ENCODE measurements at places on chromosomes 2 and 18.

- no peak for DNase-seq
Measured at GRCh38 chr2:63778391-63778790, 63.3 kb upstream of the UGP2 start.

DNA sequence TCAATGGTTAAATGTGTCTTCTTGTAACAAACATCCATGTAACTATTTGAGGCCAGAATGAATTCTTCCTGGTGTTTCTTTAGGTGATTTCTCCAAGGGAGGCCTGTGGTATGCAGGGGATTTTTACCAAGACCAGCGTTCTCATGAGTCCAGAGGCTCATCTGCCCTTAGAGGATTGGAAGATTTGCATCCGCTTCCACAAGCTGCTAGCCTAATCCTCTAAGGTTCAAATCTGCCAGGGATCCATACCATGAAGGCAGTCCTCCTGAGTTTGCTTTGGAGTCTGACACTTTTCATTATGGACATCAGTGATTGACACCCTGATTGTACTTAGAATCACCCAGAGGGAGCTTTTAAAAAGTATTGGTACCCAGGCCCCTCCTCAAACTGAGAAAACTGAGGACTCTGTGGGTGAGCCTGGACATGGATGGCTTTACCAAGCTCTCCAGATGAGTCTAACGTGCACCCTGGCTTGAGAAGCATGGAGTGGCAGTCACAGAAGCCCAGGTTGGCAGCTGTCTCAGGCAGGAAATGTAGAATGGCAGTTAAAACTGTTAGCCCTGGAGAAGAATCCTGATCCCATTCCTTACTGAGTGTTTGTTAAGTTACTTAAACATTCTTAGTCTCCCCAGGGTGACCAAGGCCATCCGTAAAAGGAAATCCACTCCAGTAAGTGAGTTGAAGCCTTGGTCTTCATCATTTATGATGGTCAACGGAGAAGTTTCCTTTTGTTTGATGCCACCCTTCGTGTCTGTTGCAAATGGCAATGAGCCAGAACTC lies 95.3 kb upstream of the RMDN2 start:
- DNase-seq: no peak

GRCh38 chr2:17076533-17076932 lies 410.9 kb upstream of the CYRIA start:
- no peak for DNase-seq

GRCh38 chr2:228798458-228799207 lies 472.5 kb downstream of the PID1 start:
- no peak for DNase-seq

DNA sequence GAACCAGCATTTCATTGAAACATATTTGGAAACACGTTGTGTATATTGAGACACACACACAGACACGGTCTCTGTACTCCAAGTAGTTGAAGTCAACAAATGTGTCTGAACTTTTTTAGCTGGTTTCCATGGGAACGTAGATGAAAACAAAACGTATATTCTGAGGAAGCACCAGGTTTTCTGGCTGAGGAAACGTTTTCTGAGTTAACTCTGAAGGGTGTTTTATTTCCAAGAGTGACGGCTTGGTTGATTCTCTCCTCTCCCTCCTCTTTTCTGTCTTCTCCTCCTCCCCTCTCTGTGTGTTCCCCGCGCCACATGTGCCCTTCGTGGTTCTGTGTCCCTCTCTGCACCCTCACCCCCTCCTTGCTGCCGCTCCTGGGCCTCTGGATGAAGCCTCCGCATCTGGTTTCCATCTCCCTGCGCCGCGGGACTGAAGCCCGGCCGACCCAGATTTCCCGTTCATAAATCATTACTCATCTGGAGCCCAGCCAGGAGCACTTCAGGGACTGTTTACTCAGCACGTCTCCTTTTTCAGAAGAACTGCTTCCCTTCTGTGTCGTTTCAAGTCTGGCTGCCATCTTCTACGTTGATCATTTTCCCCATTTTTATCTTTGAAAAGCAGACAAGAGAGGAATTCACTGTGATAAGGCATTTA lies 122.7 kb downstream of the COL6A3 start:
- DNase-seq: no peak

DNA sequence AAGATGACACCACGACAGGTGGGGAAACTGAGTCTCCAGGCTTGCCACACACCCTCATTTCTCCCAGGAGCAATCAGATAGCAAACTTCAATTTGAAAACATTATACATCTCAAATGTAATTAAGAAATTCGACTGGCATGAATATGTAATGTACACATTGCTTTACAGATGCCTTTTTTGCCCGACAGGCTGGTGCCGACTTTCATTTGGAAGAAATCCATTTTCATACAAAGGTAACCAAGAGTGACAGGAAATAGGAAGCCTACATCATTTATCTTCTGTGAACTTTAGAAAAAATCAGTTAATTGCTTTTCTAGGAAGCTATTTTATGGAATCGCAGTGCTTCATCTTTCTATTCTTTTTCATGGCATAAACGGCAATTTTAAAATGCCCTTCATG lies 140.3 kb downstream of the AFF3 start:
- DNase-seq: no peak

DNA sequence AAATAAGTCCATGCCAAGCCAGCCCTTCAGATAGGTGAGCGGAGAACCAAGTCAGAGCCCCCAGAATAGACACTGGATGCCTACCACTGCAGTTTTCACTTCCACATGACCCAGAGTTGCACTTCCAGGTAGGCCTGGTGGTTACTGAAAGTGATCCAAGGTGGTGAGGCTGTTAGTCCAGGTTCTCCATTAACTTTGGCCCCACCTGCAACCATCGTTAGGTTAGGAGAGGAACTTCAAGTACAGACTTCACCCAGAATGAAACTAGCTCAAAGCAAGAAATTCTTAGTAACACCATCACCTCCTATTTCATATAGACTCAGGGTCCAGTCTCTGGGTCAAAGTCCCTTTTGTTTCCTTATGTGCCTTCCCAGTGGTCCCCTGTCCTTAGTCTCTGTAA lies 293.1 kb upstream of the ID2 start:
- DNase-seq: no peak

GRCh38 chr18:5295231-5295920 lies at the start of gene ZBTB14:
Gene ZBTB14 (minus strand): TSS chr18:5295726. CDS start chr18:5293246, 2,480 bp downstream.
- DNase-seq: peak; percentile 68

- DNase-seq: no peak
Measured at GRCh38 chr2:101356521-101356920, 30.8 kb downstream of the CREG2 start.

DNA sequence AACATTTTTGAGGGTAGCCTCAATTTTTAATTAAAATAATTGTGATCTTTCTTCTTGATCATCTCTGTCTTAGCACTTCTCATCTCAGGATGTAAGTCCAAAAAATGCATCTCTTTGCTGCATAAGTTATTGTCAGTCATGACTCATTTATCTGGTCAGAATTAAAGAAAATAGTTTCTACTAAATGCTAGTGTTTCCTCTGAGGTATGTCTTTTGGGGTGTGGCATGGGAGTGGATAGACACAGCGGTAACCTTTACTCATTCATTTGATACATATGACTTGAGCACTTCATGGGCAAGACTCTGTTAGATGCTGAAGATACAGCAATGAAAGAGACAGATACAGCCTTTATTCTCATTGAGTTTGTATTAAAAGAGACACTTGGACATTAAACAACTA lies 284.7 kb downstream of the IRS1 start:
- no peak for DNase-seq

DNA sequence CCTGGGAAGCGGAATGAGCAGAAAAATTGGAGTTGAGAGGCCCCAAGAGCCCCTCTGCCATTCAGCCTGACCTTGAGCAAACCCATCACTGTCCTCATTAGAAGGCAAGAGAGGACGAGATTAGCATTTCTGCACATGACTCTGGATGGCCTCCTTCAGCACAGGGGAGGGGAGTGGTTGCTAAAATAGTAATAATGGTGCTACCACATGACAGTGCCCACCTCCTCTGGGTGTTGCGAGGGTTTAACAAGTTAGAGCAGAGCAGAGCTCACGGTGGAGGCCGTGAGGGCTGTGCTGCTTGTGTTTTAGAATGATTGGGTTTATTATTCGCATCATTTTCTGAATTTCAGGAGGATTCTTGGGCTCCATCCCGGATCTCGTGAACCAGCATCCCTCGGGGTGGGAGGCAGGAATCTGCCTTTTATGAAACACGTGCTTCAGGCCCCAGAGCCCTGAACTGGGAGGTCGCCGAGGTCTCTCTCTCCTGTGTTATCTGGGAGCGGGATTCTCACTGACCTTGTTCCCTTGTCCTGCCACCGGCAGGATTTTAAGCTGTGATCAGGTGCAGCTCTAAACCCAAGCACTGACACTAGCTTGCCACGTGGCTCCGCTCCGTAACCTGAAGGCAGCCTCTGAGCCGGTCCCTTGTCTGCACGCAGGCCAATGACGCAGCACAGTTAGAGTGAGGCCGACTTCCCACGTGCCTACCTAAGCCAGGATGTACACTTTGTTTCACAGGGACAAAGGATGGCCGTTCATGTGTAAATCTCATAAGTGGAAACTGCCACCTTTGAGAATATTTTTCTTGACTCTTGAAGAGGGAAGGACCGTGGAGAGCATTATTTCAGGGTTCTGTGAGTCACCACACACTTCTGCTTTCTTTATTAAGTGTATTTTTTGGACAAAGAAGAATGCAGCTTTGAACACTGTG lies 142.3 kb downstream of the ACOXL start:
- DNase-seq: no peak

DNA sequence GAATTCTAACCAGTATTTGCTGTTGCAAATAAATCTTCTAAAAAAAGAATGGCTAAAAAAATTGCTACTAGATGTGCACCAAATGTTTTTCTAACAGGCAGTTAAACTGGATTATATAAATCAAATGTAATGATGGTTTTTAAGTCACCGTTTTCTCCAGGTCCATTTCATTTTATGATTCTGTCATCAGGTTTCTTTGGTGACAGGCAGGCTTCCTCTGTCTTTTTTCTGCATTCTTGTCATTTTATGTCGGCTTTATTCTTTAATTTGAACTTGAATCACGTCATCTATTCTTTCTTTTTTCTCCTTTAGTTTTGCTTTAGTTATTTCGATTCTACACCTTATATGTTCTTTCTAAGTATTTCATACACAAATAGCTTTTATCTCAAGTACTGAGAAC lies 212.5 kb downstream of the SOCS6 start:
- DNase-seq: no peak

DNA sequence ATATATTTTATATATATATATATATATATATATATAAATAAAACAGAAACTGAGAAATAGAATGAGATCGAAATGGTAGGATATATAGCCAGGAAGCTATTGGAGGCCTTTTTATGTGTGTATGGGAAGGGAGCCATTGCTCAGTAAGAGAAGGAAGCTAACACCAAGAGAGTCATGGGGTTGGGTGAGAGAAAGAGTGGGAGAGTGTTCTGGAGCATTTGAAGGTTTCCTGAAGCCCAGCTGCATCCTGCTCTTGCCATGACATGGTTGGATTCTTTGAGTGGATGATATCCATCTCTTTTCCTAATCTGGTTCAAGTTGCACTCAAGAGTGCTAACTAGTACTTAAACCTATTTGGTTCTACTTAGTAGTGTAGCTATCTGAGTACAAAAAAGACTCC lies 282.3 kb downstream of the DYSF start:
- DNase-seq: no peak

DNA sequence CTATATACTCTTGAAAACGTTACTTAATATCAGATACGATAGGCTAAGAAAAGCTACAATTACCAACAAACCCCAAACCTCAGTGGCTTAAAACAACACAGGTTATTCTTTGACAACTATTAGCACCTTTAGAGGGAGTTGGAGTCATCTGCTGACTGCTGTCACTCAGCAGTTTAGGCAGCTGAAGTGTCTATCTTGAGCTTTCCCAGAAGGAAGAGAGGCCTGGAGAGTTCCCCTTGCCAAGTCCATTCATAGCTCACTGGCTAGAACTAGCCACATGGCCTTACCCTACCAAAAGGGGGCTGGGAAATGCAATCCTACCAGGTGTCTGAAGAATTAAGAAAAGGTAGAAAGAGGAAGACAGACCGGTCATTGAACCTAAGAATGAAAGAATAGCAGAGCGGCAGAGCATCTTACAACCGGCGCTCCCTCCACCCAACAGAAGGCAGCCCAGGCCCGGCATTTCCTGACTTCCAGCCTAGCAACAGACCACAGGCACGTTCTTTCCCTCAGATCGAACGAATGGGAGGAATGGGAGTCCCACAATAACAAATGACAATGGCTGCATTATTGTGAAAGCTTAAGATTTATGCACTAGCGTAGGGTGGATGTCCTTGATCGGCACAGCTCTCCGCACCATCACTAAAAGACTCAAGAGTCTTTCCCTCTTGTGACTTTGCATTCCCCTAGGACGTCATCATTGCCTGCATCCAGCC lies 211.2 kb upstream of the CTAGE1 start:
- no peak for DNase-seq

DNA sequence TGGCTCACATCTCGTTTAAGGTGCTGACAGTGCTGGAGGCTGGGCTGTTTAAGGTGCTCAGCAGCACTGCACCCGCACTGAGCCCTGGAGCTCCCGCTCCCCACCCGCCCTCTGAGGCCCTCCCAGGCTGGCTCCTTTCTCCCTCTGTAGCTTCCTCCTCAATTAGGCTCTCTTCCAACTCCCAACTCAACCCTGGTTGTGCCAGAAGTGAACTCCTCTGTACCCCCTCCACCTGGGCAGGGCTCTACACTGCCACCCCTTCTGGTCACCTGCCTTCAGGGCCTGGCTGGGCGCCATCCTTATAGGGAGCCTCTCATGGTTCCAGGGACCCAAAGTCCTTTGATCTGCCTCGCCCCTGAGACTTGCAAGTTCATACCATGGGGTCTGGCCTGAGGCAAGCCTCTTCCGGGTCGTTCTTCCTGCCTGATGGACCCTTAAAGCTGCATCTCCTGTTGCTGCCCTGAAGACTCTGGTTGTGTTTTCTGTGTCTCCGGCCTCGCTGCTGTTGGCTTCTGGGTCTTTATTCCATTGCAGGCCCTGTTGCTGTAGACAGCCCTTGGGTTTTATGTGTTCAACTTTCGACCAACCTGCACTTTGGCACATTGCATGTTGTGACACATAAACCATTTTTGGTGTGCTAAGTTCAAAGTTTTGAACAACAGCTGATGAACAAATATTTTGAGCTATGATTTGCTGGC lies 199.6 kb downstream of the LDLRAD4 start:
- DNase-seq: no peak

DNA sequence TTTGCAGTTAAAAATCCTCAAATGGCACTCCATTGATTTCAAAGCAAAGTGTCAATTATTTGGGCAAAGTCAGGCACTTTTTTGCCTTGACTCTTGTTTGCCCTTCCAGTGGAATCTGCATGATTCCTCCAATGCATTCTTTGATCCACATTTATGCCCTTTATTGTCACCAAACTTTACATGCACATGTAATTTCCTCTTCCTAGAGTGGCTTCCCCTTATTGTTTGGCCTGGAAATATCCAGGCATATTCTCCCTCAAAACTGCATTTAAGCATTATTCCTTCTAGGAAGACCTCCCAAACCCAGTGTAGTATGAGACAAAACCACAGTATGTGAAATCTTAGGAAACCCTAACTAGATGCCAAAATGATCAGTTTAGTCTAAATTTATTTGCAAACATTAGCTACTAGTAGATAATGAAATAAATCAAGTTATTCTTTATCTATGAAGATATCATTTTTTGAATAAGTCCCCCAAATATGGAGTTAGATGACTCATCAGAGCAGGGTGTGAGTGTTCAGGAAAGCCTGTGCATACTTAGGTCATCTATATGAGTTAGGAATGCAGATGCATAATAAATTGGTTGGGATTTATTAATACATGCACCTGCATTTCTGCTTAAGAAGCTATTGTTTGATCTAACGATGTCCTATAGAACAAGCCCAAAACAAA lies 433.3 kb upstream of the TCF4 start:
- DNase-seq: no peak

Measured in activated naive CD4-positive, alpha-beta T cell treated with Interleukin-2 at 50 U/mL for 16 hours (primary cell).